ENCODE measurements at places on chromosomes 2 and 18.

DNA sequence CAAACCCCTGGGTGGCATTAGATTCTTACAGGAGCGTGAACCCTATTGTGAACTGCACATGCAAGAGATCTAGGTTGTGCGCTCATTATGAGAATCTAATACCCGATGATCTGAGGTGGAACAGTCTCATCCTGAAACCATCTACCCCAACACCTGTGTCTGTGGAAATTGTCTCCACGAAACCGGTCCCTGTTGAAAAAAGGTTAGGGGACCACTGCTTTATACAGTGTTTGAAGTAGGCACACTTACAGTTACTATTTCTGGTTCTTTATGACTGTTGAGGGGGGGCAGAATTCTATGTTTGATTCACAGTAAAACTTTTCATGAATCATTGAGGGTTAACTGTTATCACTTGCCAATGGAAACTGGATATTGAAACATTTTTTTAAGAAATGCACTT lies 72.0 kb downstream of the RIF1 start:
- DNase-seq = no peak

GRCh38 chr18:12410081-12410481 lies 2.4 kb downstream of the PRELID3A start:
- no peak for DNase-seq

GRCh38 chr18:55633032-55633431 lies 45.0 kb upstream of the TCF4 start:
- no peak for DNase-seq

DNA sequence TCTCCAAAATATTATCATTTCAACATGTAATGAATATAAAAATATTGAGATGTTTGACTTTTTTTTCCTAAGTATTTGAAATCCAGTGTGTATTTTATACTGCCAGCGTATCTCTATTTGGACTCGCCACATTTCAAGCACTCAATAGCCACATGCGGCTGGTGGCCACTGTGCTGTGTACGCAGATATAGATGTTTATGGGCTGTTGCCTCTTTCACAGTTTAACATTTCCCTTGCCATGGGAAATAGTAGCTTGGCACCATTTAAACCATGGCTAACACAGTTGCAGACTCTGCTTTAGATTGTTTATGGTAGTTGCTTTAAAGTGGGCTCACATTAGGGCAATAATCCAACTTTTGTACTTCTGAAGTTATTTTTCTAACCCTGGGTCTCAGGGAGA lies 136.6 kb upstream of the ITGB6 start:
- no peak for DNase-seq

DNA sequence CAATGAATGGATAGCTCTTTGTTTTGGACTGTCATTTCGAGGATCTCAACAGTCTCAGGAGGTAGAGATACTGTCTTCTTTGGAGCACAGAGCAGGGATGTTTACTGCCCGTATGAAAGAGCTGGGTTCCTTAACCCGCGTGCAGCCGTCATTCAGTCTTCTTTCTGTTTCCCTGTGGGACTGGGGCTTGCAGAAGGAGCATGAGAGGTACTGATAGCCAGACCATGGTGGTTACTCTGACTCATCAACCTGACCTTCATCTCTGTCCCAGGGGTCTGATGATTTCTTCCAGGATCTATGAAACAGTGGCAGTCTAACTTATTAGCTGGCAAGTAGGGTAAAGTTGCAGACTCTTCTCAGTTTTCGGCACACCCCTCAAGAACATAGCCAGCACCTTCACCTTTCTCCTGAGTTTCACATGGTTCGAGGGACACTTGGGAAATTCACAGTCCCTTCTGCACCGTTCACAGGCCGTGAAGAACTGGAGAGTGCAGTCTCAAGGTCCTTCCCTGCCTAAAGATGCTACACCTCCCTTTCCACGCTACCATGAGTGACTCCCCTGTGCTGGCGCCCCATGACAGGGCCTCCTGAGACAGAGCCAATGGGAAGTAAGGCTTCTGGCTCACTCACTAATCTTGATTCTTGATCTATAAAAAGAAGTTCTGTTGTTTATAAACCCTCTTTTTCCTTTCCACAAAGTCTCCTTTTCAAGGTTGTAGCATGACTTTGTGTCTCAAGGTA lies 226.2 kb downstream of the MC4R start:
- no peak for DNase-seq
